ENCODE measurements at places on chromosomes 12 and 14.

GRCh38 chr14:20247646-20248246 lies 8.7 kb downstream of the OR11H4 start:
- no peaks in the 10 kb centered on the region for H3K36me3 ChIP-seq
- H3K27ac ChIP-seq, result no peak overlapping the region
- H3K4me1 ChIP-seq, result no peaks in the 10 kb centered on the region
- DNase-seq, result no peak
- no peaks in the 10 kb centered on the region for H3K27me3 ChIP-seq

- DNase-seq, result no peak
- no peaks in the 10 kb centered on the region for H3K4me1 ChIP-seq
- no peak overlapping the region for H3K27ac ChIP-seq
- no peaks in the 10 kb centered on the region for H3K27me3 ChIP-seq
- no peaks in the 10 kb centered on the region for H3K36me3 ChIP-seq
Observed at GRCh38 chr12:127306604-127307215, 960.3 kb upstream of the TMEM132C start.

DNA sequence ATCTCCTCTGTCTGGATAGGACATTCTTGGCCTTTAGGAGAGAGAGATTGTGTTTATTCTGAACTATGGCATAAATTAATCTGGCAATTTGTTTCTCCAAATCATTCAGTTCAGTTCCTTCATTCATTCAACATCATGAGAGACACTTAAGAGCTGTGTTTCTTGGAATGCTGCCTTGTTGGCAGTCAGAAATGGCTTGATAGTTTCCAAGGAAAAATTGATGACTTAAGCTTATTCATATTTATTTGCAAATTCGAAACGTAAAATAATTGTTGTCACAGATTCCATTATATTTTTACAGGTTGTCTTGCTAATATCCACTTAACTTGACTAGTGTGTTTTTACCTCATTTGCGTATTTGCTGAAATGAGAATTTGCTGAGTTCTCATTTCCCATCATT lies 393.0 kb downstream of the C12orf75 start:
- no peaks in the 10 kb centered on the region for H3K4me1 ChIP-seq
- no peak for DNase-seq
- no peak overlapping the region for H3K4me3 ChIP-seq
- no peak overlapping the region for H3K27ac ChIP-seq
- H3K36me3 ChIP-seq, result no peaks in the 10 kb centered on the region
- no peaks in the 10 kb centered on the region for H3K27me3 ChIP-seq

DNA sequence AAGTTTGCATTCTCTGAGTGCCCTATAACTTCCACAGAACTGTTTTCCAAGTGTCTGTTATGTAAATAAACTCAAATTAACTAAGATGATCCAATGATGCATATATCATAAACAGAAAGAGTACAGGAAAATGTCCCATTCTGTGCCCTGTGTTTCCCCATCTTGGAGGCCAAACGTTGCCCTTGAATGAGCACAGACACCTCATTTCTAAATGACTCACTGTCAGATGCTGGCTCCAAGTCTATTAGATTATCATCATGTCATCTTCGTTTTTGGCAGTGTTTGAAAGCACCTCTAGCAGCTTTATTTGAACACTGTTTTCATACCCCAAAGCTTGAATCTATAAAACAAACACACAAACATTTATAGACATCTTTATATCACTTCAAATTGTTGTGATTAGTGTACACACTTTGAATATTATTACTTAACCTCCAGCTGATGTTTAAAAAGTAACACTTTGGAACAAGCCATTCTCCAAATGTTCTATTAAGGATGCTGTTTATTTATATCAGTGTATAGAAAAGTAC lies 424.2 kb downstream of the NOVA1 start:
- H3K36me3 ChIP-seq, result no peaks in the 10 kb centered on the region
- no peak overlapping the region for H3K4me3 ChIP-seq
- no peak overlapping the region for H3K27ac ChIP-seq
- H3K4me1 ChIP-seq, result no peaks in the 10 kb centered on the region
- DNase-seq, result no peak

Data from SJSA1 (cell line).